Lung microvascular endothelial cell (primary cell): ENCODE measurements at places on chromosomes 2 and 18. TPM values are rescaled to one million over a fixed set of nuclear protein-coding genes. Genes with fewer than 3 reads are reported as not detected.

The AFF3 gene
- total RNA-seq: under 0.01 TPM in 2 replicates

GRCh38 chr2:152419944-152420343 is 85.0 kb downstream of the FMNL2 start:
- no peak for DNase-seq

DNA sequence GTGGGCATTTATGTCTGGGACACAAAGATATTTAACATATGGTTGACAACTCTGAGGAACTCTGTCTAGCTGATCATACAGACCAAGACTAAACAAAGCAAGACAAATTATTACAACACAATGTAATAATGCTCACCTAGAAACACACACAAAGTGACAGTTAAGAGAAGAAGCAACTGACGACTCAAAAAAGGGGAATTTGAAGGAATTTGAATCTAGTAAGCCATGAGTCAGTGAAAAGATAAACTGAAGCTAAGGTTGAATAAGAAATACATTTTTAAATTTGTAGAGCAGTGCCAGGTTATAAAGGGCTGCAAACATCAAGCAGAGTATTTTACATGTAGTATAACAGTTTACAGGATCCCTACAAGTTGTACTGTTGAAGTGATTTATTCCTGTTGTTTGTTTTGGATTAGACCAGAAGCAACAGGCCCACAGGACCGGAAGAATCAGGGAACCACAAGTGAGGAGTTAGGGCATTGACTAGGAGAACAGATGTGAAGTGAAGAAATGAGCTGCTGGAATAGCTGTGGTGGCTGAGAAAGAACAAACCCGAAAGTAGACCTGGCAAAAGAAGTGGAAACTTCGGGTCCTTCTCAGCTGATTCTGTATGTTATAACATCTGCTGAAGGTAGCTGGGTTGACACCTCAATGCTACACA is 35.6 kb downstream of the IFIH1 start:
- no peak for DNase-seq

- no peak for DNase-seq
Observed at GRCh38 chr2:109009920-109010610, 21.0 kb upstream of the EDAR start.

The NYAP2 gene
- not detected in 2 replicates for total RNA-seq

- no peak for DNase-seq
Observed at GRCh38 chr18:22165049-22165602, 4.3 kb upstream of the GATA6 start.

The WNT10A gene
- not detected in 2 replicates for total RNA-seq

- no peak for DNase-seq
Observed at GRCh38 chr2:239407112-239407511, 6.3 kb upstream of the HDAC4 start.

- no peak for DNase-seq
Observed at GRCh38 chr2:173044686-173045085, 31.0 kb upstream of the MAP3K20 start.

The SEPTIN2 gene
- total RNA-seq: 394 and 411 TPM in 2 replicates

DNA sequence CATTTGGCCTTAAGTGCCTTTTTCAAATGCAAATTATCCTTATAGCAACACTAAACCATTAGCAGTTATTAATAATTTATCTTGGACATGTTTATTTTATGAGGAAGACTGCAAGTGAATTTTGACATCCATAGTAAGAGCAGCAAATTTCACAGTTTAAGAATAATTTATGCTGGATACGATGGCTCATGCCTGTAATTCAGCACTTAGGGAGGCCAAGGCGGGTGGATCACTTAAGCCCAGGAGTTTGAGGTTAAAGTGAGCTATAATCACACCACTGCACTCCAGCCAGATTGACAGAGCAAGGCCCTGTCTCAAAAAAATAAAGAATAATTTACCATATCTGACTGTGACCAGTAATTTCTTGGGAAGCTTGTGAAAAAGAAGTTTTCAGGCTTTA is 286.2 kb downstream of the TMX3 start:
- no peak for DNase-seq

- DNase-seq: no peak
Observed at GRCh38 chr2:38301340-38301968, 75.6 kb downstream of the ATL2 start.

DNA sequence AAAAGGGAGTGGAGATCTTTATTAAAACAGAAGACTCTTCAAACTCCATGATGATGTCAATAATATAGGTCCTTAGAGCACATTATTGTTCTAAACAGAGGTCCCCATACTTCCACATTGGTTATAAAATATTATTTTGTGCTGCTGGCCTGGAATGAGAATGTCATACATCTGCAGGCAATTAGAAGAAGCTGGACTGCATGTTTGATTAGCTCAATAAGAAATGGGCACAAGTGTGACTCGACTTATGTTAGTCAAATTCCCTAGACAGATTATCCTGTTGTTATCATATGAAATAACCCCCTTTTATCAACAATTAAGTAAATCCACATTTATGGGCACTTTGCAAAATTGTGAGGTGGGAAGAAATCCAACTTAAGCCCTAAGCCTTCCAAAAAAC is 8.8 kb downstream of the EFEMP1 start:
- peak; percentile 23 for DNase-seq

The LYPD1 gene
- total RNA-seq: 1.1 and 1.2 TPM in 2 replicates

DNA sequence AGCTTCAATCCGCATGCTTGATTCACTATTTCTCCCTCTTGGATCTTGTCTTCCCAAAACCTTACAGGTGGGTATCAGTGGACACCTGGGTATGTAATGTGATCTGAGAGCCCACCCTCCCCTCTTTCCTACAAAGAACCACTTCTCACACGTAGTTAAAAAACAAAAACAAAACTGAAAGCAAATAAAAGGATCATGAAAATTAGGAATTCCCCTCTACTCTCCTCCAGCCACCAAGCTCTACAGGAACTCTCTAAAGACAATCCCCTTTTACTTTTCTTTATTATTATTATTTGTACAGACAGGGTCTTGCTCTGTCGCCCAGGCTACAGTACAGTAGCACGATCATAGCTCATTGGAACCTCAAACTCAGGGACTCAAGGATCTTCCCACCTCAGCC is 40.8 kb upstream of the MYO1B start:
- DNase-seq: no peak
